Renal cortex interstitium (tissue), 15 donors: ENCODE measurements at places on chromosomes 12 and 14.

DNA sequence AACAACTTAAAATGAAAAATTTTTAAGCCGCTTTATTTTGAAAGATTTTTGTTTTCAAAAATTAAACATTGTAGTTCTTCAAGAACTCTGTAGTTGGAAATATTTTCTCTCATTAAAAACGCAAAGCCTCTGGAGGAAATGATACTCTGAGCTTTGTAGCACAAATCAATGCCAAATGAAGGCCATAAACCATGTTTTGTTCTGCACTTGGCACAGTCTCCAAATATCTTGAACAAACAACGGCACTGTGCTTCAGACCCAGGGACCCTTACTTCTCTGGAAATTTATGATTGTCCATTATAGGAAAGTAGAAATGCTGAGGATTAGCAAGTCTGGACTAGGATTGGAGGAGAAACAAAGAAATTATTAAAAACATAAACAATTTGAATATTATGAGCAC, 160.8 kb upstream of the BMP4 start:
- DNase-seq = no peak

DNA sequence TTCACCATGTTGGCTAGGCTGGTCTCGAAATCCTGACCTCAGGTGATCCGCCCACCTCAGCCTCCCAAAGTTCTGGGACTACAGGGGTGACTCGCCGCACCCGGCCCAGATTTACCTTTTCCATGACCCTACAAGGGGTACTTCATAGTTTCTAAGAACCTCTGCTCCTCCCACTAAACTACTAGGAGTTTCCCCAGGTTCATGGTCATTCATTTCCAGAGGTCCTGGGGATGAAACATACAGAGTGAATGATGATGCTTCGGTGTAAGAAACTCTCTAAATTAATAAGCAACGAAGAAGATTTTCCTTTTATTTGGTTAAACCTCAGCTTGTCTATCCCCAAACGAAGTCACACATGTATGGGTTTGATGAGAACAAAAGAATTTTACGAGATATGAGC, 56.9 kb downstream of the AMN start:
- no peak for DNase-seq

- DNase-seq = no peak
These were observed 311.8 kb upstream of the AMIGO2 start for GRCh38 chr12:47391566-47391965.

DNA sequence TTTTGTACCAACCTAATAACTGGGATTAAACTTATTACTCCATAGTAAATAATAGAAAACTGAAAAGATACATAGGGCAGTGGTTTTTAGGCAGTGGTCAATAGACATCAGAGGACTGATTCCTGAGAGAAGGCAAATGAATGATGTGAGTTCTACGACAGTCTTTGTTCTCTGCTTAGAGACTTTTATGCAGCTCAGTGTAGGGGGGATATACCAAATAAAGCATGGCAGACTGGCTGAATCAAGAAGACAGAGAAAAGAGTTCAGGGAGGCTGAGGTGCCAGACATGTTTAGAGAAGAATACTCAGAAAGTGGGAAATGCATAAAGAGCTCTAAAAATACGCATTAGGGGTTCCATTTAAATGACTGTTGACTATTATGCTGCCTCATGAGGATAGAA, 320.8 kb upstream of the FAR2 start:
- no peak for DNase-seq

- DNase-seq = no peak
These were observed 131.8 kb downstream of the SCARB1 start for GRCh38 chr12:124731869-124732268.

GRCh38 chr12:113439606-113440030, 17.4 kb downstream of the SDSL start:
- no peak for DNase-seq

DNA sequence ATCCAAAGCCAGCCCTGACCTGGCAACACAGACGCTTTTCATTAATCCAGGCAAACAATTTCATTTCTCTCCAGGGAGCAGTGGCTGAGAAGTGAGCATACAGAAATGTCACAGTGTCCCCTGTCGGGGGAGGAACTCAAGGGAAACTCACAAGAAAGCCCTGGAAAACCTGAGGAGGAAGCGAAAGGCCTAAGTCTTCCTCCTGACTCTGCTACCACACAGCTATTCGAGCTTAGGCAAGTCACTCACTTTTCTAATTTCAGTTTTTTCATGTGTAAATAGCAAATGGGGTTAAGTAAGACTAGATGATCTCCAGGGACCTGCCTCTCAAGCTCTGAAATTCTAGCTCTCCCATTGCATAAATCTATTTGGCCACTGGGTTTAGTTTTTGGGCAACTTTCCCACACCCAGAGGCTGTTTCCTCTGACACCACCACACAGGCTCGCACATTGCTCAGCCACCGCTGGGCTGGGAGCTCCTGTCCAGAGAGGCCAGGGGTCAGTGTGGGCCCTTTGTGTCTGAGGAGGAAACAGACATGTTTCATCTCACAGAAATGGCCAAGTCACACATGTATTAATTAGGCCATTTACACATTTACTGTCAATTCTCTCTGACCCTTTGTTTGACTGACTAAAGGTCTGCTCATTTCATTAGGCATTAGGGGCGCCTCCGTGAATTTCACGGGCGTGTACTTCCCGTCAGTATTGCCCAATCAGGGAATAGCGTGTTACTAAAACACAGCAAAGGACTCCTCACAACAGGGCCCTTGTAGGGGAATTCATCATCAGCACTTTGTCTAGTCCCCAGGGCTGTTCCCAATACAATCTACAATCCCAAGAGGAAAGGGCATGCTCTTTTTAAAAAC, 9.8 kb upstream of the PNMA1 start:
- DNase-seq = no peak

GRCh38 chr14:22180045-22180444, 409.0 kb downstream of the DAD1 start:
- no peak for DNase-seq

GRCh38 chr14:67242168-67242420, 859 bp downstream of the PALS1 start:
- DNase-seq = no peak

GRCh38 chr12:102956738-102957327, 641 bp upstream of the ASCL1 start:
- no peak for DNase-seq

GRCh38 chr14:92903359-92903758, 19.6 kb upstream of the CHGA start:
- DNase-seq = no peak

DNA sequence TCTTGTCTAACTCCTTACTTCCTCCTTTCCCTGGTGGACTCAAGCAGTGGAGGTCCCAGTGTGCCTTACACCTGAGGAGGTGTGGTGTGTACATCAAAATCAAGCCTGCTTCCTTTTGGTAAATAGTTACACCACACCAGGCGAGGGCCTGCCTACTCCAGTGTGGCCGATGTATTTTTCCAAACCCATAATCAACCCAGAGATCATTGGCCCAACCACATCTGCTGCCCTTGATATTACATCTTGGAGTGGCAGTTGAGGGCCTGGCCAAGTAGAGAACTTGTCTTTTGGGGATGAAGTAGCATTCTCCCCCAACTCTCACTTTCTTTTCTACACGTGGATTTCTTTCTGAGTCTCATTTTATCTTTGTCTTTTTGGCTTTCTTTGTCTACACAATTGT, 187.4 kb downstream of the EFCAB11 start:
- no peak for DNase-seq
